ENCODE measurements at places on chromosomes 16 and 17.

DNA sequence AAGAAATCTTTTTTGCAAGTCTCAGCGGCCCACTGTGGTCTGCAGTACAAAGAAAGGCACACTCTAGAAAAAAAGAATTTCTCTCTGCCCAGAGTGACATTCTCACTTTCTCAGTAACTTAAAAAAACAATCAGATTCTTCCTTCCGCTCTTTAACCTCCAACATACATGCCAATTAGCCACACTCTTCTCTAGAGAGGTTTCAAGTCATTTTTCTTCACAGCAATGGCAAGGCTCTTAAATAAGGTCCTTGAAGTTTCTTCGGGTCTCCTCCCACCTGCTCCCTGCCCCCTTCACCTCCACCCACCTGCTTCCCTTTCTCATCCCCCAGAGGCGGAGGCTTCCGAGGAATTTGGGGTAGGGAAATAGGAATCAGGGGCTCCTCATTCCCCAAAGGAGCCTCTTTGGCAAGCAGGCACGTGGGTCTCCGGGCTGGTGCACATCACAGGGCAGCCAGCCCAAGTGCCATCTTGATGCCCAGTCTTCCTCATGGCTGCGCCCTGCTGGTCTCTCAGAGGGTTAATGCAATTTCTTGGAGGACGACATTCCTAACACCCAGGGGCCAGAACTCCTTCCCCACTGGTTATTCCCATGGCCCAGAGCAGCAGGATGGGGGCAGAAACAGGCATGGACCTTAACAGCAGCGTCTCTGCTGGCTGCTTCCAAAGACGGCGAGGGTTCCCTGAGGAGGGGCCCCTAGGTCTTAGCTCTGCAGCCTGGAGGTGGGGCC is 855 bp upstream of the MEOX1 start:
- DNase-seq: no peak

GRCh38 chr16:70665113-70665694 is 18.8 kb downstream of the IL34 start:
- no peak for DNase-seq

DNA sequence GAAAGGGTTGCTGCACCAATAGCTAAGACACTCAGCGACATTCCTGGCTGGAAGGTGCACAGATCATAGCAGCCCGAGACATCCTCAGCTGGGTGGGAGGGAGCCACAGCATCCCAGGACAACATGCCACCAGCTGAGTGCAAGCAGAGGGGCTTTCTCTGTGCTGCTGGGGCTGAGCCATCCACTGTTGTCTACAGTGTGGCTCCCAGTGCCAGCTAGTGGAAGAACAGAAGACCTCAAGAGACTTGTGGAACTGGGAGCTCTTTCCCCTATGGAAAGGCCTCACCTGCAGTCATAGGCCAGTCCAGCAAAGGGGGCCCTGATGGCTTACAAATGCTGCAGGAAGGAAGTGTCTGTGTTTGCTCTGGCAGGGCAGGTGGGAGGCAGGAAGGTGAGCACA is 131.0 kb downstream of the C16orf78 start:
- DNase-seq: no peak

DNA sequence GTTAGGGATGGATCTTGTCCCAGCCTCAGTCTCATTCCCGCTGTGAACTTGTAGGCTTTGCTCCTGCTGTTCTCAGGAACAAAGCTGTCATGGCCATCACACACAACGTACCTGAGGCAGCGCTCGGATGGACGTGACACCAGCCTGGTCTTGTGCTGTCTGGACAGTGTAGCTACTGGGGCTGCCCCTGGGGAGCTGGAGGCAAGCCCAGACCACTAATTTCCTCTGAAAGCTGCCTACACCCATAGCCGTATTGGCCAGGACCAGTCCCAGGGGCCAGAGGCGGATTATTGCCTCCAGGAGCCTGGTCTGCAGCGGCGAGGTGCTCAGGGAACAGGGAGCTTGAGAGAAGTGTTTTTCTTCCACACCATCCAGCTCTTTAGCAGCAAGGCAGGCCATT is 11.7 kb downstream of the ZNHIT3 start:
- no peak for DNase-seq

DNA sequence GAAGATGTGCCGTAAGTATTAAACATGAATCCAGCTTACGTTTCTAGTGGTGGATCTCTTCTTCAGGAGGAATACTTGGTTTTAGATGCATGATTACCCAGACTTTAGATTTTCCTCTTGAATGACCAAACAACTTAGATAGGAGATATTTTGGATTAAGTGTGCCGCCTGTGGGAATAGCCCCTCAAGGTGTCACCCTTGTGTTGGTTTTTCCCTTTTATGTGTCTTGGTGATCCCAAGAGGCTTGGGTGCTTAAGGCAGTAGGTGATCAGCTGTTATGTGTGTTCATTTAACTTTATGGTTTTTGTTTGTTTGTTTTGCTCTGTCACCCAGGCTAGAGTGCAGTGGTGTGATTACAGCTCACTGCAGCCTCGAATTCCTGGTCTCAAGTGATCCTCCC is 115.1 kb downstream of the PPM1E start:
- no peak for DNase-seq

DNA sequence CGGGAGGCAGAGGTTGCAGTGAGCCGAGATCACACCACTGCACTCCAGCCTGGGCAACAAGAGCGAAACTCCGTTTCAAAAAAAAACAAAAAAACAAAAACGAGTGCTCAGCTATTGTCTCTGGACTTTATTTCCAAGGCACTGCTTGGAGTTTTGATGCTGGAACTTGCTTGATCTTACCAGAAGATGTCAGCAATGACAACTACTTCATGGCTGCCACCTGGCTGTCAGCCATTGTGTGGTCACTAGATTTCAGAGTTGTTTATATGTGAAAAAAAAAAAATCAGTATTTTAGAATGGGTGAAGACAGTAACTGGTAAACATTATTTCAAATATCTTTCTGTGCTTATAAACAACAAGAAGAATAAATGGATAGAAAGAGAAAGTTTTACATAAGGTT is 26.3 kb upstream of the OR4D1 start:
- peak; percentile 13 for DNase-seq

- DNase-seq: no peak
Observed at GRCh38 chr16:72815348-72816318, 232.3 kb downstream of the ZFHX3 start.

GRCh38 chr17:66543526-66543925 is 241.1 kb downstream of the PRKCA start:
- DNase-seq: no peak

- DNase-seq: no peak
Observed at GRCh38 chr16:87847785-87848675, 21.3 kb downstream of the SLC7A5 start.

GRCh38 chr17:35731239-35731916 is at the start of gene RASL10B:
RASL10B (plus strand) TSS chr17:35731639; CDS start chr17:35735185, 3,546 bp downstream.
- peak; percentile 55 for DNase-seq

GRCh38 chr17:77423589-77424451 is 283.1 kb downstream of the SEC14L1 start:
- DNase-seq: no peak

- DNase-seq: no peak
Observed at GRCh38 chr16:76576526-76576925, 299.3 kb downstream of the CNTNAP4 start.

GRCh38 chr17:6100891-6101500 is 30.8 kb downstream of the WSCD1 start:
- no peak for DNase-seq

GRCh38 chr17:8673612-8674011 is 43.1 kb upstream of the MYH10 start:
- DNase-seq: no peak

GRCh38 chr16:180681-181564 is 664 bp downstream of the HBQ1 start:
- peak; percentile 78 for DNase-seq

DNA sequence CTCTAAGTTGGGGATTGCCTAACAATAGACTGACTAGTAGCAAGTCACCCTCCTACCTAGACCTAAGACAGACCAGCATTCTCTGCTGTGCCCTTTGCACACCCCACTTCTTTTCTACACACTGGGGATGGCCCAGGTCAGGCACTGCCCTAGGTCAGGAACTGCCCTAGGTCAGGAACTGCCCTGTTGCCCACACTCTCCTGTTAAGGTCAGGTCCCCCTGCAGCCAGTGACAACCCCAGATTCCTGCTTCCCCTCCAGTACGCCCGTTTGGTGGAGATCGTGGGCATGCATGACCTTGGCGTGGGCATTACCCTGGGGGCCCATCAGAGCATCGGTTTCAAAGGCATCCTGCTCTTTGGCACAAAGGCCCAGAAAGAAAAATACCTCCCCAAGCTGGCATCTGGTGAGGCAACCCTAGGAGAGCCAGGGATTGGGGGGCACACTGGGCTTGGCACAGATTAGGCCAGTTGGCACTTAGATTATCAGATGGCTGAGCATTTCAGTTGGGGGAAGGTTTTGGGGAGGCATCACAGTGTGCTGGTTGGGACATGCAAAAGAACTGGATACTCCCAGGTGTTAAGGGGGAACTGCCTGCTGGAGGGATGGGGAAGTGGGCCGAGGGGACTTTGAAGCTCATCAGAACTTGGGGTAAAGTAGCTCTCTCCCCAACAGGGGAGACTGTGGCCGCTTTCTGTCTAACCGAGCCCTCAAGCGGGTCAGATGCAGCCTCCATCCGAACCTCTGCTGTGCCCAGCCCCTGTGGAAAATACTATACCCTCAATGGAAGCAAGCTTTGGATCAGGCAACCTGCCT is 1.7 kb downstream of the ACADVL start:
- no peak for DNase-seq

- DNase-seq: no peak
Observed at GRCh38 chr17:7837408-7838088, 3.5 kb downstream of the KDM6B start.

DNA sequence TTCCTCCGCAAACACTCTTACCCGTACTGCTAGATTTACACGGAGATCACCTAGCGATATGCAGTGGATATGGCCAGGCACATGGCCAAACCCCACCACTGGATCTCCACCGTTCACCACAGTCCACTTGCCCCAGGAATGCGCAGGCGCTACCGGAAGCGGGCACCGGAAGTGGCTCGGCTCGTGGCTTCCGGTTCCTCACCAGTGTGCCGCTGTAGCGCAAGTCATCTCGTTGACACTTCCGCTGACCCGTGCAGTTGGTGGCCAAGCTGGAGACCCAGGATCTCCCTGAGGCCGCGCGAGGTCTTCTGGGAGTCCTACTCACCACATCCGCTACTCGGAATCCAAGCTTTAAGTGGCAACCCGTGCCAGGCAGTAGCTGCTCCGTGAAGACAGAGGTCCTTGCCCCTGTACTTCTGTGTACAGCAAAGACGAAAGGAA is 11.5 kb downstream of the ZNF597 start:
- peak; percentile 18 for DNase-seq

- no peak for DNase-seq
Observed at GRCh38 chr17:76884995-76885893, 17.0 kb downstream of the MGAT5B start.

DNA sequence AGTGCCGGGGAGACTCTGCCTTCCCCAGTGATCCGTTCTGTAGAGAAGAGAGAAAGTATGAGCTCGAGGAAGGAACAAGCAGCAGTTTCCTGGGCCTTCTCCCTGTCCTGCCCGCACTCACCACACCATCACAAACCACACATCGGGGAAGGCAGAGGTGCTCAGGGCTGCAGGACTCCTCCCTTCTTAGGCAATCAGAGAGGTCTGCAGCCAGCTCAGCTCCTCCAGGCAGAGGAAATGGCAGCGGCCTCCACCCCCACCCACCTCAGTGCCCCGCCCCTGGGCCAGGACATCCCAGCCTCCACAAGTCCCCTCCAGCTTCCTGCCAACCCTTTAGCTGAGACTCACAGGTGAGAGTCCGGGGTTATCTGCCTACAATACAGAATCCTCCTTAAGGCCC is 2.0 kb downstream of the ZNF319 start:
- peak; percentile 42 for DNase-seq

GRCh38 chr16:86716649-86717048 is 138.3 kb downstream of the FOXL1 start:
- DNase-seq: no peak

DNA sequence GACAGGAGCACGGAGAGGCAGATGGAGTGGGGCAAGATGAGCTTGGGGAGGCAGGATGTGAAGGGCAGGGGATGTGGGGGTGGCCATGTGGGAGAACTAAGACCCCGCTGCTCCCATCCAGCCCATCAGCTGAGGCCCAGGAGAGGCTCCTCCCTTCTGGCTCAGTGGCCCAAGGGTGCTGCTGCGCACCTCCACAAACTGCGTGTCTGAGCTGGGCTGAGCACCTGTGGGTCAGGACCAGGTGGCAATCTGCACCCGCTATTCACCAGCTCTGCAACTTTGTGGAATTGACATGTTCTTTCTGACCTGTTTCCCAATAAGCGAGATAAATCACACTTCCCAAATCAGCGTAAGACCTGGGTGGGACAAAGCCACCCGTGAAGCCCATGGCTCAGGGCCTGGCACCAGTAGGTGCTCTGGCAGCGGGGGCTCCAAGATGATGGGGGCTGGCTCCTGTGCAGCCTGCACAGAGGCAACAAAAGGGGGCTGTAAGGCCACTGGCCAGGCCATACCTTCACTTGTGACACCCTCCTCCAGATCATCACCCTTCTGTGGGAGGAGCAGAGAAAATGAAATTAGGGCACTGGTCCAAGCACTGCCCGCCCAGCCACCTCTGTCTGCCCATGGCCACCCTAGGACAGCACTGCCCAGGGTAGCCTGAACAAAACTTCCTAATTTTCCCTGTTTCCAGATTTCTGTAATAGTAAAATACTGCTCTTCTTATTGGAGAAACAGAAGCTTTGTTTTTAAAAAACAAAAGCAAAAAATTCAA is 11.7 kb upstream of the SREBF1 start:
- DNase-seq: no peak

DNA sequence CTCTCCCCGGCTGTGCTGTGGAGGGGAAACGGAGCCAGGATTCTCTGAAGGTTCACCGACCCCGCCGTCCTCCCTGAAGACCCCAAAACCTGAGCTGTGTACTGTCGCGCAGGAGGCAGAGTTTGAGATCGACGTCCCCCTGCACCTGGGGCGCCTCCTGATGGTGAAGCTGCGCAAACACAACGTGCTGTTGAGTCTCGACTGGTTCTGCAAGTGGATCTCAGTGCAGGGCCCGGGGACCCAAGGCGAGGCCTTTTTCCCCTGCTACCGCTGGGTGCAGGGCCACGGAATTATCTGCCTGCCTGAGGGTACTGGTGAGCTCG is 62.6 kb upstream of the TEKT1 start:
- no peak for DNase-seq

- no peak for DNase-seq
Observed at GRCh38 chr17:62860962-62861873, 53.1 kb upstream of the MARCHF10 start.

Measured in activated CD4-positive, alpha-beta T cell treated with anti-CD3 and anti-CD28 coated beads for 4 hours (primary cell).